AG10803 (cell line): ENCODE measurements at places on chromosomes 5 and 9.

GRCh38 chr9:22232971-22233370, 213.7 kb upstream of the DMRTA1 start:
- DNase-seq = no peak

- no peak for DNase-seq
Observed at GRCh38 chr5:34511915-34512314, 144.2 kb upstream of the RAI14 start.

DNA sequence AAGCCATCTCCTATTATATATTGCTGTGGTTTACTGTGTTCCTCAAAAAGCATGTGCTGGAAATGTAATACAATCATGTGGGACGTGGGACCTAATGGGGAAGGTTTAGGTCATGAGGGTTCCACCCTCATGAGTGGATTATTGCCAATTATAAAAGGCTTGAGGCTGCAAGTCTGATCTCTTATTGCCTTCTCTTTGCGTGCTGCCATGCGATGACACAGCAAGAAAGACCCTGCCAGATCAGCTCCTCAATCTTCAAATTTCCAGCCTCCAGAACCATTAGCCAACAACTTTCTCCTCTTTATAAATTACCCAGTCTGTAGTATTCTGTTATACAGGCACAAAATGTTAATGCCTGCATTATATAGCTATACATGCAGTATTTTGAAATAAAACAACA, 45.4 kb downstream of the MARCHF11 start:
- DNase-seq = no peak

- no peak for DNase-seq
Observed at GRCh38 chr5:95910521-95910920, 51.1 kb downstream of the ELL2 start.

DNA sequence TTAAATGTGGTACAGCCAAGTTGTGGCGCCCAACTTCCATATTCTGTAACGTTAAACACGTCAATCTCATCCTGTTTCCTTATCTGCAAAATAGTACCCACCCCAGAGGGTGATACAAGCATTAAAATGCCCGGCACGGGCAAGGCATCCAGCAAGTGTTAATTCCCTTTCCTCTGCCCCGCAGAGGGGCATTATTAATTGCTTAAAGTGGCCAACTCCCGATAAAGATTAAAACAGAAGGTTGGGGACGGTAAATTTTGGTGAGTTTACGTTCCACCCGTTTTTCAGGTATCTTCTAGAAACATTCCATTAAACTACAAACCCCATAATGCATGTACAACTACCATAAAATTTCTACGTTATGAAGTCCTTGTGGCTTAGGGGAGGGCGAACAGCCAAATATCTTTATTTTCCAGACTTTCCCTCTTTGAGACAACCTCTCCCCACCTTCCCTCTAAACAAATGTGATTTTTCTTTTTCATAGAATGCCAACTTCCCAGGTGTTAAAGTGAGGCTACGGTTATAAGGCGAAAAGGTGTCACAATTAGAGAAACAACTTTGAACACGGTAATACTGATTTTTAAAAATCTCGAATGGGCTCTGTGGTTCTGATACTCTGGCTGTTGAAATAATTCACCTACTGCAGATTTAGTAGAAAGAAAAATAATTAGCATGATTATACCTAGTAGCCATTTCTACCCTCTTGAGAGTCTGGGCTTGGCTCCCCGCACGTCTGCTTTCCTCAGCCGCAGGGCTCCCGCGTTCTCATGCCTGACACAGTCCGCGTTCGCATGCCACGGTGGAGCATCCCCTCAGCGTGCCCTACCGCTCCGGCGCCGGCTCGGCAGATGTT, 1.2 kb upstream of the GPBP1 start:
- DNase-seq = no peak

DNA sequence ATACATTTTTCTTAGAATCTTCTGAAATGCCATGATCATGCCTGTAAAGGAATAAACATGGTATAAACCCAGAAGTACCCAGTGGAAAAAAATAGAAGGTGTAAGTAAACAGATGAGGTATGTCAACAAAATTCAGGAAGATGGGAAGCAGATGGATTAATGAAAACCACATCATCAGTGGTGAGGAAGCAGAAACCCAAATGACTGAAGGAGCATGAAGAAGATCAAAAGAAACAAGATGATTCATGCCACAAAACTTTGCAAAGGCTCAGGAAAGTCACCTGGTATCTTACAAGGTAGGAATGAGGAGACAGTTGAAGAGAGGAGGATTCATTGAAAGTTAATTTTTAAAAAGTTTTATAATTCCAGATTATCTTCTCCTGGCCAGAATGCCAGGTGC, 132.8 kb upstream of the PAPPA start:
- DNase-seq = peak; percentile 60

- DNase-seq = no peak
Observed at GRCh38 chr5:151200913-151201595, 22.8 kb downstream of the CCDC69 start.

DNA sequence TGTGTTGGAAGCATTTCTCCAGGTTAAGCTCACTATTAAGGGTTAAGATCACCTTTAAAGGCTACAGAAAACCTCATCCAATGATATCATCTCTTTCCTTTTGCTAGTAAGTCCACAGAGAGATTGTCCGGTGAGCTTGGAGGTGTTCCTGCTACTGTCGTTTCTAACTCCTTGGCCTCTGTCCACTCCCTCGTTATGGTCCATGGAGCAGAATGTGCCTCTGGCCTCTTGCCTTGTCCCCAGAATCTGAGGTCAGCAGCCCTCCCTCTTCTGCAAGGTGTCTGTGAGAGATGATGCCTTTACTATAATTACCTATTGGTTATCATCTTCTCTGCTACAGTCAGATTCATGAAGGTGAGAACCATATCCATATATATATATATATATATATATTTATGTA, 15.0 kb downstream of the ORM2 start:
- DNase-seq = no peak

GRCh38 chr5:135236228-135236907, 162.7 kb downstream of the MACROH2A1 start:
- DNase-seq = no peak

DNA sequence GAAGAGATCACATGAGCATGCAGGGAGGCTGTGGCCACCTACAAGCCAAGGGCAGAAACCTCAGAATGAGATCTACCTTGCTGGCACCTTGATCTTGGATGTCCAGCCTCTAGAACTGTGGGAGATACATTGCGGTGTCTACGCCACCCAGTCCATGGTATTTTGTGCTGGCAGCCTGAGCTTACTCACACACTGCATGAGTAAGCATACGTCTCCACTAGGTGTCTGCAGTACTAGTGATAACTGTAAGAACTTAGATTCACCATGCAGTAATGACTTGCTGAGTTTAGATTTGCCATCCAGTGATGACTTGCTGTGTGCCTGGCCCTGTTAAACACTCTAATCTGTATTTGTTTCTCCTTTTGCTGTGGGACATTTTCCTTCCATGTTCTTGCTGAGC, 417.7 kb downstream of the GADD45G start:
- DNase-seq = no peak

- peak; percentile 2 for DNase-seq
Observed at GRCh38 chr5:90071066-90071465, 338.5 kb downstream of the CETN3 start.

DNA sequence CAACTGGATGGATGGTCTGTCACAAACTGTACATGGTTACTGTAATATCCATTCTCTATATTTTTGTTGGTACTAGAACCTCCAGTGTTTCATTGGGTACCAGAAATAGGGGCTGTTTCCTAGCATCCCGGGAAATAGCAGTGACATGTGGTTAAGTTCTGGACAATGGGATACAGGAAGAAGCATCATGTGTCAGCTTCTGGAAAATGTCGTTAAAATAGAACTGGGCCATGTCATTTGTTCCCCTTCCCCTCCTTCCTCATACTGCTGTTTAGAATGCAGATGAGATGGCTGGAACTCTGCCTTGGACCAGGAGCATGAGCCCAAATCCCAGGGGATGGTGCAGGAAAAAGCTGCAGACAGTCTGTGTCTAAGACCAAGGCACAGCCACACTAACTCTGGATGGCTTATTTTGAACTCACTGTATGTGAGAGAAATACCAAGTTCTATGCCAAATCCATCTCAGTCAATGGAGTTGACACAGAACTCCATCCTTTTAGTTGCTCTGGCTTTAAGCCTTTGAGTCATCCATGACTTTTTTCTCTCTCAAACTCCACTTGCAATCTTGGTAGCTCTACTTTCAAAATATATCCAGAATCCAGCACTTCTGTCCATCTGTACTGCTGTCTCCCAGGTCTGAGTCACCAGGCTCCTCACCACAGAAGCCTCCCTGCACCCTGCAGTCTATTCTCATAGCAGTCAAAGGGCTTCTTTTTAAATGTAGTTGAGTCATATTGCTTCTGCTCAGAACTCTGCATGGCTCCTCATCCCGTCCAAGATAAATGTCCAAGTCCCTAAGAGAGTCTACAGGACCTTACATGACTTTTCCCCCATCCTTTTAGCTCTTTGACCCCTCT, 184.2 kb downstream of the NSG2 start:
- DNase-seq = peak; percentile 54

GRCh38 chr5:139696167-139696893, 48.2 kb downstream of the CXXC5 start:
- peak; percentile 24 for DNase-seq

DNA sequence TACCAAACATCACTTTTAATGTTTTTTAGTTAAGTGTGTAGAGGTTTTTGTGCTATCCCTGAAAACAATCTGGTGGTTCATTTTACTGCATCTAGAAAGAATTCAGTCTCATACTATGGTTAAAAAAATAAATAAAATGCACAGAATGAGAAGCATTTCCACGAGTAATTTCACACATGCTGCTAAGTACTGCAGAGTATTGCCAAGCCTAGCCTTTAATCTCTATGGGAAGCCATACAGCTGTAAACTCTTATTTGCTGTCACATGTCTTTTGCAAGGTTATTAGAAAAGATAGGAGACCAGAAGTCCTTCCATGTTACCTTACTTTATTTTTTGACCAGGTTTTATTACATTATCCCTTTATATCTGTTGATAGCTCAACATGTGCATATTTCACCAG, 37.6 kb upstream of the MAN2A1 start:
- peak; percentile 57 for DNase-seq

DNA sequence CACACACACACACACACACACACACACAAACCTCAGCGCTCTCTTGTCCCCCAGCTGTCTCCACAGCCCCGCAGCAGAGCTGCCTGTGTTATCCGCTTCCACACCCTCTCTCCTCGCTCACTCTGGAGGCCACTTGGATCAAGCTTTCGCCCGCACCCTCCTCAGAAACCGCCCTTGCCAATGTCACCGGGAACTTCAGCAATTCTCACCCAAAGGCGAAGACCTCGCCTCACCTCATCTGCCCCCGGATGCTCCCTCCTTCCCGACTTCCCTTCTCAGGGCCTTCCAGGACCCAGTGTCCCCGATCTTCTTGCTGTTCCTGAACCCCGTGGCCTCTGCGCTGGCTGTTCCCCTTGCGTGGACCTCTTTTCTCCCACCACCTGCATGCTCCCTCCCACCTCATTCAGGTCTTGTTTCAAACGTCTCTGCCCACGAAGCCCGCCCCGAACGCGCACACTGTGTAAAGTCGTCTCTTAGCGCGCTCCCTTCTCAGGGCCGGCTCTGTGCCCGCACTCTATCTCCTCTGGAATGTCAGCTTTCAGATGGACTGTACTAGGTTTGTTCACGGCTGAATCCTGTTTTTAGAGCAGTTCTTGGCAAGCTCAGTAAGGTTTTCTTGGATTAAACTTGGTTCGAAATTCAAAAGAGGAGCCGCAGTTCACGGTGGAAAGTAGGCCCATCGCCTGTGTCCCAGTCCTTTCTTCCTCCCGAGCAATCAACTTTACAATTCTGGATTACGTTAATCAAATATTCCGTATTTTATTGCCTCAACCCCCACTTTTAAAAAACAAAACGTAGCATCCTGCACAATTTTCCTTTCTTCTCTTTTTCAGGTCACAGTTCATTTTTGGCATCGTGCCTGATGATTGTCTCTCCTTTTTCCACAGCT, 1.0 kb upstream of the TRIM7 start:
- no peak for DNase-seq

DNA sequence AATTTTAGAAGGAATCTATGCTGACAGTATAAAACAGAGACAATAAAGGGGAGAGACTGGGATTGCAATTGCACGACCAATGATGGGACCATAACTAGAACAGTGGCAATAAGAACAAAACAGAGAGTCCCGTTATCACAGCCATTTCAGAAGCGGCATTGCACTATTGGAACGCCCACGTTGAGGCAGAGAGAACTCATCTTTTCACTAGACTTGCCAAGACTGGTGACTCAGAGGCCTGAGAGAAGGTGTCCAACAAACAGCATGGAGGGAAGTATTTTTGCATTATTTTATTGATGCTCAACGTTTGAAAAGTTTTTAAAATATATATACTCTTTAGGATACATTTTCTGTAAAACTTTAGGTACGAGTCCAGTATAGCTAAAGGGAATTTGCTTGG, 737.7 kb downstream of the TLE1 start:
- DNase-seq = no peak

- no peak for DNase-seq
Observed at GRCh38 chr9:77180056-77180455, 2.7 kb downstream of the VPS13A start.

DNA sequence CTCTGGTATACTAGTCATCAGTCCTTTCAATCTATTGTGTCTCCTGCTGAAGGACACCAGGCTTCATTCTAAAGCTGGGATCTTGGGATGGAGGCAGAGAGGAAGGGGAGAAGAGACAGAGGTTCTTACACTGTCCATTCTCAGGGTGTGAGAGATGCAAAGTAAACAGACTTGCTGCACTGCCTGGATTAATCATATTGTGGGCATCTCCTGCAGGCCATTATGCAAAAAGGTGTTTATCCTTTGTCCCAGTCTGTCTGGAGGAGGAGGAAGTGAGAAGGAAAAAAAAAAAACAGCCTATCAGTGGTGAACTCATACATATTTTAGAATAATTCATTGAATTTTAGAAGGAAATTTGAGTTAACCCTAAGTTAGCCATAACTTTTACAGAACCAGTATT, 92.9 kb upstream of the TNPO1 start:
- no peak for DNase-seq

- DNase-seq = no peak
Observed at GRCh38 chr5:150777685-150778084, 872 bp upstream of the SMIM3 start.

DNA sequence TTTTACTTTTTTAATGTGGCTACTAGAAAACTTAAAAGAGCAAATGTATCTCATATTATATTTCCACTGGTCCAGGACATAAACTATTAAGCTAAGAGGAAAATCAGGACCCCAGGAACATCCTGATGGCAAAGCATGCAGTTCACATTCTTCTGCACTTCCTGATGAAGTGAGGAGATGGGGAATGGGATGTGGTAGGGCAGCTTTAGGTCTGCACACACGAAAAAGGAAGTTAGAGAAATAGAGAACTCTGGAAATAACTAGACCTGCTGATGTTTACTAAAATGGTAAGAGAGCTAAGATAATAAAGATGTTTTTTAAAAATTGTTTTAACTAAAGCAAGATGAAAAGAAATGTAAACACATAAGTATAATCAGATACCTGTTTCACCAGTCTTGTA, 39.7 kb upstream of the NIPBL start:
- DNase-seq = no peak

DNA sequence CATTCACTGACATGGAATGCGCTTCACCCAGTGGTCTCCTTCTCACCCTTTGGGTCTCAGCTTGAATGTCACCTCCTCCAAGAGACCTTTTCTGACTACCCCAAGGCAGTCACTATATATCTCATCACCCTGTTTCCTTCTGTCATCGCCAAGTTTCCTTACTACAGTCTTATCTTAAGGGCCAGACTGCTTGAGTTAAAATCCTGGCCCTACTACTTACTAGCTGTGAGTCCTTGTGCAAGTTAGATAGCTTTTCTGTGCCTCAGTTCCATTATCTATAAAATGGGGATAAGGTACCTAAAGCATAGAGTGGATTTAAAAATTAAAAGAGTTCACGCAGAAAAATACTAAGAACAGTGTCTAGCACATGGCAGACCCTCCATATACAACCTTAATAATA, 132.4 kb downstream of the GABBR2 start:
- no peak for DNase-seq

- no peak for DNase-seq
Observed at GRCh38 chr5:23274171-23274570, 233.2 kb upstream of the PRDM9 start.
